Sciatic nerve (tissue), 2 donors: ENCODE measurements at places on chromosomes 5 and 9. TPM values are rescaled to one million over a fixed set of nuclear protein-coding genes. Genes with fewer than 3 reads are reported as not detected.

Gene TMEM252
- not detected for total RNA-seq

Gene PCDHB16
- total RNA-seq = 9.5 TPM

Gene ZNF608
- 32.9 TPM for total RNA-seq

Gene PCDHGA3
- 6.7 TPM for total RNA-seq

Gene ISL1
- 0.49 TPM for total RNA-seq

Gene IFT74
- 22.6 TPM for total RNA-seq

Gene NOL6
- total RNA-seq = 26.0 TPM

Gene TMEM141
- total RNA-seq = 37.8 TPM

Gene TAS2R1
- not detected for total RNA-seq

Gene TMEM267
- total RNA-seq = 12.1 TPM

Gene NSMF
- 50.4 TPM for total RNA-seq

Gene ZCCHC9
- 19.2 TPM for total RNA-seq

Gene CEP78
- total RNA-seq = 19.8 TPM

Gene CACNA1B
- total RNA-seq = 0.09 TPM

GRCh38 chr9:99595796-99596195 is 225.9 kb upstream of the NR4A3 start:
- DNase-seq = no peak

DNA sequence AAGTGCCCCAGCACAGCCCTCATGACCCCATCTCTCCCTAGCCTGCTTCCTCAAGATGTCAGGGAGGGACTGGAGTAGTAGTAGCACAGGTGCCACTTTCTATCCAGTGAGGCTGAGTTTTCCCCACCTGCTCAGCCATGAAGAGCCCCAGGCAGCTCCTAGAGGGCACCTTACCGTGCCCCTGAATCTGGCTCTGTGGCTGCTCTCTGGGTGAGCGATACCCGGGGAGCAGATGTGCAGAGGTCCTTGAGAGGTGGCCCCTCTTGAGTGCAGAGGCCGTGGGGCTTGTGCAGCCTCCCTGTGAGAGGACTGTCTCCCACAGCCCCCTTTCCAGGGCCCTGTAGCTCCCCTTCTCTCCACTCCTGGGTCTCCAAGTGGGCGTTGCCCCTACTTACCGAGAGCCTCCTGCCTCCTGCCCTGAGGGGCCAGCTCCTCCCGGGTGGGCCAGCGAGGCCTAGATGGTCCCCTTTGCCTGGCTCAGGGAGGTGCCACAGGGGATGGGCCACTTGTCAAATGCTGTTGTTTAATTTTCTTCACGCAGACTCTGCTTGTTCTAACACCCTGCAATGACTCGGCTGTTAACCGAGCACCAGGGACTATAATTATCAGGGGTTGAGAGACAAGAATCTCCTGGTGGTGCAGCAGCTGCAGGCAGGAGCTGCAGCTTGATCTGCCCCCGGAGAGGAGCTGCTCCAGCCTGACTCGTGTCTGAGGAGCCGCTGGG is 29.6 kb upstream of the PITX1 start:
- no peak for DNase-seq

GRCh38 chr5:94192658-94193391 is 425.6 kb downstream of the KIAA0825 start:
- no peak for DNase-seq

DNA sequence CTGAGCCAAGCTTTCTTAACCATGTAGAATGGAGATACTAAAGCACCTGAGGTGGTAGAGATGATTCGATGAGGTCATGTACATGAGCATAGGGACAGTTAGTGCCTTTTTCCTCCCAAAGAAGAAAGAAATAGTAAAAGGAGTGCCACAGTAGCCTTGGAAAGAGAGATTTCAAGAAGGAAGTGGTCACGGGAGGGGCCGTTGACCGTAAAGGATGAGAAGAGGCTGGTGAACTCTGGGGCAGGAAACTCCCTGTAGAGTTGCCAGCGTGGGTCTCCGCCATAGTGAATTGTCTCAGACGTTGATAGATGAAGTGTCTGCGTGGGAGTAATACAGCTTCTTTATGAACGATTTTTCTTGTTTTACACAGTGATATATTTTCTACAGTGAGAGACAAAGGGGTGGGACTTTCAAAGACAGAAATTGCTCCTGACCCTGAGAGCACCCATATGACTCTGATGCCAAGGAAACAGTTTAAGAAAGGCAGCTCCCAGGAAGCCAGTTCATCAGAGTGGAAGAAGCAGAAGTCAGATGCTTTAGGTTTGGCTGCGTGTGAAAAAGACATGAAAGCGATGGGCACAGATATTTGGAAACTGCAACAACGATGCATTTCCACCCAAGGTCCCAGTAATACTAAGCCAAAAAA is 41.3 kb downstream of the UGCG start:
- peak; percentile 70 for DNase-seq

DNA sequence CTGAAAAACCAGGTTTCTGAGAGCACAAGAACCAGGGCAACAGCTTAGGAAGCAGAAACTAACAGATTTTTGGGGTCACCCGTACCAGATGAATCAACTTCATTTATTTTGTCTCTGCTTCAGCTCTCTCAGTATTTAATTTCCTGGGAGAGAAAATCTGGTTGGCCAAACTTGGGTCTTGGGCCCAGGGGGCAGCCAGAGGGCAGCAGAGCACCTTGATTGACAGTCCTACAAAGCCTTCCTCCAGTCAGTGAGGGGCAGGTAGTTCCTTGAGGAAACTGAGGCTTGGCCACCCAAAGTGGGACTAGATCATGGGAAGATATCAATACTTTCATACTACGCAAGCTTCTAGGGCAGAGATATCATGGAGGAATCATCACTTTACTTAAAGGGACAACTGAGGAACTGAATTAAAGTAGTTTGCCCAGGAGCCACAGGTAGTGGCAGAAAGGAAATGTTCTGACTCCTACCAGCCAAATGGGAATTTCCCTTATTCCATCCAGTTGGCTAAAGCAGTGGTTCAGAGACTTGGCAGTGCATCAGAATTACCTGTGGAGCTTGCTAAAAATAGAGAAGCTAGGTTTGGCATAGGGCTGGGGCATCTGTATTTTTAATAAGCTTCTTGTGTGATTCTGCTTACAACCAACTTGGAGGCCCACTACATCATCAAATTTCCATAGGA is 21.5 kb upstream of the ARHGAP26 start:
- no peak for DNase-seq

GRCh38 chr5:155260798-155261197 is 247.2 kb downstream of the KIF4B start:
- DNase-seq = no peak

DNA sequence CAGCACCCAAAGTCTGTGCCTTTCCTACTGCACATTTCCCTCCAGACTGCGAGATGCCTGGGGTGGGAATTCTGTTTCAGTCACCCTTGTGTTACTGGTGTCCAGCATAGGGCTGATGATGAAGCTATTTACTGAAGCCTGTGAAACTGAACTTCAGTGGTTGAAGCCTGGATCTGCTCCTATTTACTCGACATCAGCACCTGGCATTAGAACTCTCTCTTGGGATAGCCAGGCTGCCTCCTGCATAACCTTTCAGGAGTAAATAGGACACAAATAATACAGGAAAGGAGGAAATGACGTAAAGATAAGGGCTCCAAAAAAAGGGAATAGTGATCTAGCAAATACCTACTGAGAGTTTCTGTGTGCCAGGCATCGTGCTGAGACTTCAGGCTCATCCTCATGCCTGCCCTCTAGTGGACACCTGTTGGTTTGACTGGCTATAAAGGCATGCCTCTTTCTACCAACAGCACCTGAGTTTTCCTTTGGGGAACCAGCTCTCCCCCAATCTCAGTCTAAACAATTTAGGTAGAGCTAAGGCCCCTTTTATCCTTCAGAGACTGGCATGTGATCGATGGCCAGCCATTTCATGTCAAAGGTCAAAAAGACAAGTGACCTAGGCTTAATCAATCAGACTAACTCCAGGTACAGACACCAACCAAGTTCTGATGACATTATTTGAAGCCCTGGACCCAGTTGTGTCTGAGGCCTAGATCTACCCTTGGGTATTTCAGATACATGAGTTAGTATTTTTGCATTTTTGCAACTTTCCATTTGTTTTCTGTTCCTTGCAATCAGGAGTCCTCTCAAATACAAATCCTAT is 192.1 kb upstream of the TRIM32 start:
- DNase-seq = no peak

DNA sequence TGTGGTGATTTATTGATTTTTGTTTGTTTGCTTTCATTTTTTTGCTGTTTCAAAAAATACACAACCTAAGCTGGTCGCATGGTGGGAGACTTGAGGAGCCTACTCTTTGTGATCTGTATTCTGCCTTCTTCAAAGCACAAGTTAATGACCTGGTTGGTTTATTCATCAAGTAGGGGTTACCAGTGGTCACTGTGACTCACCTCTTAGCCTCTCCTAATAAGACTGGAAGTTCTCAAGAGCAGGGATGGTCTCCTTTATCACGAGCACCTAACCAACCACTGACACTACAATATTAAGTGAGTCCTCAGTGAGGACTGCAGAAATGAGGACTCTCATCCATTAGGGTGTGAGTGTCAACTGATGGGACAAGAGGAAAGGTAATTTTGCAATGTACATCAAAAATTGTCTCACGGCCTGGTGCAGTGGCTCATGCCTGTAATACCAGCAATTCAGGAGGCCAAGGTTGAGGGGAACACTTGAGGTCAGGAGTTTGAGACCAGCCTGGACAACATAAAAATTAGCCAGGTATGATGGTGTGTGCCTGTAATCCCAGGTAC is 13.6 kb upstream of the MTMR12 start:
- no peak for DNase-seq

- peak; percentile 70 for DNase-seq
These were observed 5.6 kb downstream of the P4HA2 start for GRCh38 chr5:132221781-132222648.

DNA sequence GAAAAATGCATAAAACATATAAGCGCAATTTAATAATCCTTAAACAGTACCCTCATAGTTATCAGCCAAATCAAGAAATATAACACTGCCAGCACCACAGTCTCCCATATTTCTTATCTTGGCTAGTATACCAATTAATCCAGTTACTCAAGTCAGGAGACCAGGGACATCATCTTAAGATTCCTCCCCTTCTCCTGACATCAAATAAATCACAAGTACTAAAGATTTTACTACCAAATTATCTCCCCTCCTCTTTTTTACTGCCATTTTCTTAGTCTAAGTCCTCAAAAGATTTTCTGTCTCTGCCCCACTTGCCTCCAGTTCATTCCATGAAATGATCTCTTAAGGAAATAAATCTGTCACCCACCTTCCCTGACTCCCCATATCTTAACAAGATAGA is 37.0 kb downstream of the STRBP start:
- DNase-seq = no peak

- no peak for DNase-seq
These were observed 41.8 kb downstream of the KCNT1 start for GRCh38 chr9:135743546-135744332.

DNA sequence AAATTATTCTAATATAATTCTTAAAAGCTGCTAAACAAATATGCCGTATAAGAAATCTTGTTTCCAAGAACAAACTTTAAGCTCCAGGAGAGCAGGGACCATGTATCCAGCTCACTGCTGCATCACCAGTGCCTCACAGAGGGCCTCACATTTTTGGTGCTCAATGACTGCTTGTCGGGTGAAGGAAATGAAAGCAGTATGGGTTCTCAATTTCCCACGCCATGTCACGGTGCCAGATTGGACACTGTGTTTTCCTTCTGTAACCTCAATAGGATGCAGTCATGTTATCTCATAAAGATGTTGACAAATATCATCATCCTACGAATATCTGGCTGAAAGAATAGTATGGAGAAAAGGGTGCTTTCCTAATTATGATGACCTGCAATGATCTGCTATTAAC is 64.7 kb downstream of the POU5F2 start:
- peak; percentile 58 for DNase-seq

DNA sequence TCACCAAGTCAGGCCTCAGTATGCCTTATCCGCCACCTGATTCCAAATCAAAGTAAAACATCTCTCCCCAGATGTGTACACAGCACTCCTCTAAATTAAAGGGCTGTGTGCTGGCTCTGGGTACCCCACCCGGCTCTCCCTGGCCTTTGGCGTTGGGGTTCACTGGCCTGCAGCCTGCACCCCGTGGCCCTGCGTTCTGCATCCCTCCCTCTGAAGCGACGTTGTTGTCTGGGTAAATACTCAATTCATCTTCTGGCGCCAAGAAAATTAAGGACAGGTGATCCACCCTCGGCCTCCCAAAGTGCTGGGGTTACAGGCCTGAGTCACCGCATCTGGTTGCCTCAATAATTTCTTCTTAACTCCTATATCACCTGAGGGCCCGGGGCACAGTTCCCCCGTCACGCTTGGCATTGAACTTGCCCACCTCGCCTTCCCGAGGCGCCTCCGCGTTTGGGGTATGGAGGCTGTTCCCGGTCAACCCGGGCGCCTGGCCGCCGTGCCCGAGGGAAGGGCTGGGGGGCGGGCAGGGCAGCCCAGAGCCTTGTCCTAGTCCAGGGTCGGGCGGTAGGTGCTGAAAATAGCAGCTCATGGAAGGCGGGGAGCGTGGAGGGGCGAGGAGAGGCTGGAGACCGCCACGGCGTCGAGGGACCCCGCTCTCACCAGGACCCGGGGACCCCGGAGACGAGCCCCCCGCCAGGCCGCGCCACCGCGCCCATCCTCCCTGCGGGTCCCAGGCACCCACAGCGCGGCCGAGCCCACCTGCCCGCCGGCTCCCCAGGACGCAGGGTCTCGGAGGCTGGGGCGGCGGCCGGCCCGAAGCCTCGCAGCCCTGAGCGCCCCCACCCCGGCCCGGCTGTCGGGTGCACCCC is 531 bp downstream of the ABO start:
- no peak for DNase-seq

DNA sequence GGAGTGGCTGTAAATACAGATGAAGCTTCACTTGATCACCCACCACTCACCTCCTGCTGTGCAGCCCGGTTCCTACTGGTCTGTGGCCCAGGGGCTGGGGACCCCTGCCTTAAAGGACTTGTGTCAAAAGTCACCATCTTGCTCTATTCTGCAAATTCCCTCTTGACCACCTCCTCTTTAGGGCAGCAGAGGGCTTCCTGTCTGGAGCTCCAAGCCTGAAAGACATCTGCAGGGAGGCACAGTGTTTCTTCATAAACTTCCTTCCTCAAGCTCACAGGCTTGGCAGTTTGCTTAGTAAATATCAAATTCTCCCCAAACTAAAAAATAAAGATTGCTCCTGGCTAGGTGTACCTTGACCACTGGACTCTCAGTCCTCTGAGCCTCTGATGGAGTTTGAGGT is 104.4 kb downstream of the FRMD3 start:
- no peak for DNase-seq
